ENCODE measurements at places on chromosomes 11 and 22.

DNA sequence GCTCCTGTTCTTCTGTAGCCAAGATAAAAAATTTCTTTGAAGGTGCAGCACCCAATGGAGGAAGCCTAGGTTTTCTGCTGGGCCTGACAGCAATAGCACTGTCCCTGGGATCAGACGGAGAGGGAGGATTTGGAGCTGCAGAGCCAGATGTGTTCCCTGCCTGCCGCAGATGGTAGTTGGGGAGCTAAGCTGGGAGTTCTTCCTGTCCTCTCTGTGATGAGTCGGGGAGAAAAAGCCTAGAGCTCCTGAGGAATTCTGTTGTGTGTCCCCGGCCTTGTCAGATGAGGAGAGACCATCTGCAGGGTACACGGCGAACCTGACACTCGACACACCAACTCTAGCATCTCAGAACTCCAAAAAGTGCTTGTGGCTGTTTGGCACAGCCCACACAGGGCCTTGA is 103.8 kb upstream of the CRYBB3 start:
- no peak for DNase-seq

DNA sequence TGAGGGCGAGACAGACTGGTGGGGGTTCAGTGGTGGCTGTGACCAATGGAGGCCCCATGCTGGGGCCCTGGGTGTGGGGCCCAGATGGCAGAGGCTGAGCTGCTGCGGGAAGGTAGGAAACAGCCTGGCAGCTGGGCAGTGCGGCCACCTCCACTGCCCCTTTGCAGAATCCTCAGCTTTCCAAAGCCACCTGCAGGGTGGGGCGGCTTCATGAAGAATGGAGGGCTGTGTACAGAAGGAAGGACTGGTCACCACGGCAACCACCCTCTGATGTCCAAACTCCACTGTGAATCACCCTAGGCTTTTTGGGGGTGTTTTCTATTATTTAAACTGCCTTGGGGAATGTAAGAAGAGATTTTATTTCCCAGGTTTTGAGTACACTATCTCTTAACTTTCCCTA is 166.3 kb upstream of the NAV2 start:
- DNase-seq = no peak

DNA sequence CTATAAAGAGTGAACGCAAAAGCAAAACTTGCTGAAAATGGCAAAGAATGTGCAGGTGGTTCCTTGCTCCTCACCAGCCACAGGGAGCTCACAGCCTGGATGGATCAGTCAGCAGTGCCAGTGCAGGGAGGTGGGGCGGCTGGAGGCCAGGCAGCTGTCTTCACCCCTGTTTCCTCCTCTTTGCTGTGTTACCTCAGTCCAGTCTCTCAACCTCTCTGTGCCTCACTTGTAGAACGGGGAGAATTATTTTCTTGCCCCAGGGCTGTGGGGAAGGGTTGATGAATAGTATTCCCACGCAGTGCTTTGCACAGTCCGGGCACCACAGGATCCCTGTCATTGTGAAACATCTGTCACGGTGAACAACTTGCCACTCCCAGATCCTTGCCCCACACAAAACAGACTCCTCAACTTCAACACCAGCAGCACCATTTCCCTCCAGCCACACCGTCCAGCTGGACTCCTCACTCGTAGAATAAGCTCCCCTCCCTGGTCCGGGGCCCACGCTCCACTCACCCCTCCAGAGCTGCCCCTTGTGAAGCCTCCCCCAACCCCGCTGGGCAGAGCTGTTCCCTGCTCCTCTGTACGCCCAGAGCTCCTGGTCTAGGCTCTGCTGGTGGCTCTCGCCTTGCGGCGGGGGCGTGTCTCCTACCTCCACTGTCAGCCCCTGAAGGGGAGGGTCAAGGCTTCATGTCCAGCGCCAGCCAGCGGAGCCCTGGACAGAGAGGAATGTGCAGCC is 27.7 kb downstream of the MPPED1 start:
- no peak for DNase-seq

GRCh38 chr11:44942029-44942955 is 8.4 kb downstream of the TP53I11 start:
- DNase-seq = no peak

DNA sequence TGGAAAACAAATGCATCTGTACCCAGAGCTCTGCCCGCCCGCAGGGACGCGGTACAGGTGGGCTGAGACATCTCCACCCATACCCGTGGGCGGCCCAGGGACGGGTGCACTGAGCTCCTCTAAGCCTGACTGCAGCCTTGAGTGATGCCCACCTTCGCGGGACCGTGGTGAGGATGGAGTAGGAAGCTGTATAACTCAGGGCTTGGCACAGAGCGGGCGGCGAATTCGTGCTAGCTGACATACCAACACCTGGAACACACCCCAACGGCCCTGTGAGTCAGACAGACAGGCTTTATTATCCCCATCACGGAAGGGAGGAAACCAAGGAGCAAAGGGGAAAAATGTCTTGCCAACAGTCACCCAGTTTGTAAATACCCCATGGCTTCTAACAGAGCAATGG is 61.9 kb downstream of the SMCO4 start:
- no peak for DNase-seq

GRCh38 chr11:32602657-32603415 is 19.2 kb downstream of the EIF3M start:
- DNase-seq = no peak

DNA sequence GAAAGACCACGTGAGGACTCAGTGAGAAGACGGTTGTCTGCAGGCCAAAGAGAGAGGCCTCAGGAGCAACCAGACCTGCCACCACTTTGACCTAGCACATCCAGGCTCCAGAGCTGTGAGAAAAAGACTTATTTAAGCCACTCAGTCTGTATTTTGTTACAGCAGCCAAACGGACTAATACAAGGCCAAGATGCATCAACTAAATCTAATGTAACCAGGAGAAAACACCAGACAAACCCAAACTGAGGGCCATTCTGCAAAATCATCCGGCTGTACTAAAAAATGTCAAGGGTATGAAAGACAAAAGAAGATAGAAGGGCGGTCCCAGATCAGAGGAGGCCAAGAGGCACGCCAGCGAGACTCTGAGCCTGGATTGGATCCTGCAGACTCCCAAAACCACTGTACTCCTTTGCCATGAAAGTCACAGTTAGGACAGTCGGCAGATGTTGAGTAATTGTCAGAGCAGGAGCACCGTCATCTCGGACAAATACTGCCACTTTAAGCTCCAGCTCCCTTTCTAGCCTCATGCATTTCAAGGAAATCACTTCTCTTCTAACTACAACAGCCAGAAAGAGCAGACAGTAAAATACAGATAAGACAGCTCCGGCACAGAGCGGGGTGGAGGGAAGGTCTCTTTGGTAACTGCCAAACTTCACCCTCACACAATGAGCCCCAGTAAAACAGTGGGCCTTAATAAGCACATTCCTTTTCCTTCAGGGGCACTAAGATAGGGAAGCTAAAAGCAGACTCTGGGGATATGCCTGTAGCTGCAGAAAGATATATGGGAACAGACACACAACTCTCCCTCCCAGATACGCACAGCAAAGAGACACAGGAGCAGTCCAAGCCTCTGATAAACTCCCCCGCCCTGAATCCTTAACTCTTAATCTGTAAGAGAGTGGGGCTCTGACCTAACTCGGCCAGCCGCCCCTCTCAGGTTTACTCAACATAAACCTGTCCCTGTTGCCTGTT is 3.5 kb upstream of the ZP1 start:
- no peak for DNase-seq

DNA sequence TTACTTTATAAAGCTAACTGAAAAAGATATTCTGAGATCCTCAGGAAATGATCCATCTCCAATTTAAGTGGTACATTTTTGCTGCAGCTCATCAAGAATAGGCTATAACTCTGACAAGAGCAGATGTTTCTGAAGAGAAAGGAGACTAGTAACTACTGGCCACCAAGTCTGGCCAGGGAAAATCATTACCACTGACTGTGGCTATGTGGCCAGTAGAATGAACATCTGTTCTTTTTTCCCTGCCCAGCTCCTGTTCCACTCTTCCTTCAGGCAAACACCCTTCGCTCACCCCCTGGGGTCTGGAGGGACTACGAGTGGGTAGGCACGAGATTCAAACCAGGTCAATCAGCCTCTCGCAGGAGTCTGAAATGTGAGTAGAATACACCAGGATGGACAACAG is 23.9 kb downstream of the TMEM123 start:
- DNase-seq = no peak

GRCh38 chr11:64787526-64788320 is 9.4 kb upstream of the SF1 start:
- DNase-seq = peak; percentile 78

GRCh38 chr22:42686756-42687491 is 33.7 kb downstream of the A4GALT start:
- DNase-seq = no peak

GRCh38 chr11:2521081-2521732 is 76.4 kb downstream of the KCNQ1 start:
- DNase-seq = no peak

GRCh38 chr11:127485541-127485940 is 485.0 kb upstream of the KIRREL3 start:
- DNase-seq = no peak

Data from activated CD8-positive, alpha-beta T cell treated with anti-CD3 and anti-CD28 coated beads for 36 hours (primary cell).